Osteoblast (primary cell): ENCODE measurements at places on chromosomes 12 and 14. TPM values are rescaled to one million over a fixed set of nuclear protein-coding genes. Genes with fewer than 3 reads are reported as not detected.

- H3K27ac ChIP-seq, result no peak overlapping the region
- H3K4me3 ChIP-seq, result no peak overlapping the region
- H3K4me1 ChIP-seq, result peaks cover 34% of the 10 kb centered on the region
- H3K36me3 ChIP-seq, result no peaks in the 10 kb centered on the region
- DNase-seq, result no peak
Observed at GRCh38 chr14:68246074-68246785, 426.7 kb downstream of the RAD51B start.

DNA sequence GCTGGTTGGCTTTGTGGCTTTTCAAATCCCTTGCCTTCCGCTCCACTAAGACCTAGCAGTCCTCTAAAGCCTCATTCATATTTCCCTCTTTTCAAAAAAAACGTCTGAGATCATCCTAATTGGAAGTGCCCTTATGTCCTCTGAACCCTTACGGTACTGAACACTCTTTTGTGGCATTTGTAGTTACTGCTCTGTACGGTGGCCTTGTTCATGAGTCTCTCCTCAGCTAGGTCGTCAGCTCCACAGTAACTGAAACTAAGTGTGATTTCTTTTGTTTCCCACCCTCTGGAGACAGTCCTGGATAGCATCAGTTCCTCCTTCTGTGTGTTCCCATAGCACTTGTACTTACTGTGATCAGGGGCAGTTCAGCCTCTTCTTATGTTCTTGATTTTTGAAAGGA, 49.7 kb downstream of the DAAM1 start:
- no peak for DNase-seq
- H3K36me3 ChIP-seq, result no peaks in the 10 kb centered on the region
- no peak overlapping the region for H3K27ac ChIP-seq
- H3K4me1 ChIP-seq, result no peaks in the 10 kb centered on the region
- no peak overlapping the region for H3K4me3 ChIP-seq
- no peaks in the 10 kb centered on the region for H3K27me3 ChIP-seq

DNA sequence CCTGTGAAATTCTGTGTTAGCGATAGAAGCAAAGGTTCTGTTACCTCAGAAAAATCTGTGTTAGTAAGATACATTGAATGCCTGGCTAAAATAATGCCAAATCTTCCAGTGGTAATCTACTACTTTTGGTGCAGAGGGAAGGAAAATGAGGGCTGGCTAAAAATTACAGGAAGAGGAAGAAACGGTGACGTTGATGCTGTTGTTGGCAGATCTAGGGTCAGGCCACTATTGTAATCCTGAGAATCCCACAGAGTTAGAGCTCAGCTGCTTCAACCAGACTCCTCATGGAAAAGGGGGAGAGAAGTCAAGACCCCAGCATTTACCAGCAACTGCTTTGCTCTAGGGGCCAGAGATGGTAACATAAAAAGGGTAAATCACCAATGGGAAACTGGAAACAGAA, 145.1 kb downstream of the PPM1H start:
- no peak overlapping the region for H3K27ac ChIP-seq
- H3K4me1 ChIP-seq, result peaks cover 48% of the 10 kb centered on the region
- DNase-seq, result no peak
- no peaks in the 10 kb centered on the region for H3K36me3 ChIP-seq

MIP gene
- total RNA-seq, result not detected in 2 replicates

CBLN3 gene
- 3.5 and 4.0 TPM in 2 replicates for total RNA-seq
